ENCODE measurements at places on chromosomes 11 and 22.

DNA sequence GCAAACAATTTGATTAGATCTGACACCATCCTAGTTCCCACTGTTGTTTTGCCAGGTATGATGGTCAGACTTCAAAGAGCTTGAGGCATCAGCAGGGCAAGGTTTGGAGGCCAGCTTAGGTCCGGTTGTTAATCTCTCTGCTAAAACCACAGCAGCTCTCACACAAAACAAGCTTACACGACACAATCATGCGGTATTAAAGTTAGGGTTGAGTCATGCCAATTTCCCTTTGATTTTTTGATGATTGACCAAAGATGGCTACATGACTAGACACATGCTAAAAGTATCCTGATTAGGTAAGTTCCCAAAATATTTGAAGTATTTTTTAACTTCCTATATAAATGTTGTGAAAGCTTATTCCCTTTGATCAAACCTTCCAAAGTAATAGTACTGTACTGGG, 145.9 kb downstream of the ELP4 start:
- no peak for DNase-seq

- no peak for DNase-seq
Observed at GRCh38 chr11:102799681-102800340, 1.9 kb upstream of the MMP1 start.

DNA sequence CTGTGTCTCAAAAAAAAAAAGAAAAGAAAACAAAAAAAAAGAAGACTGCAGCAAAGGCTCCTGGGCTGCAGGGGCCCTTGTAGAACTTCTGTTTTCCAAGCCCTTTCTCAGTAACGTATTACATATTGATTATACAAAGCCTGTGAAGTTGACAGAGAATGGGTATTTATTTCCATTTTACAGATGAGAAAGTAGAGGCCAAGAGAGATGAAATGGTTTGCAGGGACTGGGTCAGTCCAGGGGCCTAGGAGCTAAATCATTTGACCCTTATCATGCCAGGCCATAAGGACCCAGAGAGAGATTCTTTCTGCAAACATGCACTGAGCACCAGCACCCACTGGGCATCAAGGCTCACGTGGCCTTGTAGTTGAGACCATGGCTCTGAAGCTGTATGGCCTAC, 4.5 kb downstream of the PPP2R5B start:
- no peak for DNase-seq

DNA sequence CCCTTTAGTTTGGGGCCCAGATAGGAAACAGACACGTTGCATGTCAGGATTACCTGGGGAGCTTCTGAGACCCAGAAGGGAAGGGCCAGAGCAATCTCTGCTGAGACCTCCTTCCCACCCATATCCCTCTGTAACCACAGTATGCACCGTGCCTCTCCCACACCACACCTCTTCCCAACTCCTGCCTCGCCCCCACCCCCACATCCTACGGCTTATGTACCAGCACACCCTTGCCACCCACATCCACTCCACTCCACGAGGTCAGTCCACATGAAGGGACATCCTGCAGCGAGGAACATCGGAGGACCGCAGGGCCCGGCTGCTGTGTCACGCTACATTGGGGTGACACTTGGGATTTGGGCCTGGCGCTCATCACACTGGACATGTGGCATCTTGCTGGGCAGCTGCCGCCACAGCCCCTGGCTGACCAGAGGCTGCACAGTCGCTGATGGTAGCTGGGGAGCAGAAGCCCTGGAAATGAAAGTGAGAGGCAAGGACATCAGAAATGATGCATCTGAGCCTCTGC, 118.3 kb upstream of the LMO1 start:
- DNase-seq: no peak

- no peak for DNase-seq
Observed at GRCh38 chr11:35318977-35319925, 100.1 kb downstream of the SLC1A2 start.

DNA sequence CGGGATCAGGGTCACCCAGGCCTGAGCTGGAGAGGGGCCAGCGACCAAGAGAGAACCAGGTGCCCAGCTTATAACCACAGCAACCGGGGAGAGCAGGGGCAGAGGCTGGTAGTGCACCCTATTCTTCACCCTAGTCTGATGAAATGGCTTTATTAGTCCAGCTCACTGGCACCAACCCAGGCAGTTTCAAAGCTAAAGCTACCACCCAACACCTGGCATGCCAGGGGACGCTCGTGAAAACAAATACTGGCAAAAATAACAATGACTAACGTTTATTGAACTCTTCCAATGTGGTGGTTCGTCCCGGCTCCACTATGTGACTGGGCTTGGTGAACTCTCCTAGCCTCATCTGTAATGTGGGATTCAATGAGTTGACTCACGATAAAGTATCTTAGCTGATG, 30.6 kb downstream of the SCGB1A1 start:
- no peak for DNase-seq

- DNase-seq: no peak
Observed at GRCh38 chr11:112625814-112626213, 335.4 kb upstream of the NCAM1 start.

DNA sequence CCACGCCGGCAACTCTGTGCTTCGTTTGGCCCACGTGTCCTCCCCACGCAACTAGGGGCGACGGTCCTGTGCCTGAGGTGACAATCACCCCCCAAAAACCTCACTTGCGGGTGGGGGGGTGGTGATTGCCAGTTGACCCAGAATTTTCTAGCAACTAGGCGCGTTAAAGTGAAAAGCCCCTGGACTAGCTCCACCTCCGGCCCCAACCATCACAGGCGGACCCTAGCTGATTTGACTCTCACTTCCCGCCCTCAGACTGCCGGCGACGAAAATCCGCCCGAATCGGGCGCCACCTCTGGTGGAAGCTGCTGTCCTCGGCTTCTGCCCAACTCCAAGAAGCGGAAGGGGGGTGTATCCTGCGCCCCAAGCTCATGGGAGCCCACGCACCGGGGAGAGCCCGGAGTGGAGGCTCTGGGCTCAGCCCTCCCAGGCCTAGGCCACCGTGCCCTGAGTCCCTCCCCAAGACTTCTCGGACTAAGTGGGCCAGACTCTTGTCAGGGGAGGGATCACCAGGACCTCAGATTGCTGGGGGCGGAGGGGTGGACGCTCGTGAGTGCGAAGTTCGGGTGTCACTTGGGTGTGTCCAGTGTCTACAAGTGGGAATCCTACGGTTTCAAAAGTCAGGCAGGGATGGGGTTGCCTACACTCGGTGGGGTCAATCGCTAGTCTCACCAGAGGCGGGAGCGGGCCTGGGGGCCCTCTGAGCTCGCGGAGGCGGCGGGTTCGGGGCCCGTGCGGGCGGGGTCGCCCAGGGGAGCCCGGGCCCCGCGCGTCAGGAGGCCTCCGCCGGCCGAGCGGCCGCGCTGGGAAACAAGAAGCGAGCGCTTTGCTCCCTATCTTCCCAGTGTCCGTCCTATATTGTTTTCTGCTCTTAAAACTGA, 12.3 kb downstream of the PAX6 start:
- no peak for DNase-seq

DNA sequence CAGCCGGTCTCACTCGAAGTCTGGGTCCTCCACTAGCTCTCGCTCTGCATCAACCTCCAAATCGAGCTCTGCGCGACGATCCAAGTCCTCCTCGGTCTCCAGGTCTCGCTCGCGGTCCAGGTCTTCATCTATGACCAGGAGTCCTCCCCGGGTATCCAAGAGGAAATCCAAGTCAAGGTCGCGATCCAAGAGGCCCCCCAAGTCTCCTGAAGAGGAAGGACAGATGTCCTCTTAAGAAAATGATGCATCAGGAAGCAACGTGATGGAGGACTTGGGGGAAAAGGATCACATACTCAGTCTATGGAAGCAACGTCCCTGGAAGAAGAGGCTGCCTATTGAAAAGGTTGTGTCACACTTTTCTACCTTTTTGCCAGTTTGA, 1.1 kb downstream of the SRSF8 start:
- no peak for DNase-seq
